AG09309 (cell line): ENCODE measurements at places on chromosomes 13 and 19.

- no peak for DNase-seq
Measured at GRCh38 chr19:56211718-56212117, 9.6 kb downstream of the ZSCAN5C start.

DNA sequence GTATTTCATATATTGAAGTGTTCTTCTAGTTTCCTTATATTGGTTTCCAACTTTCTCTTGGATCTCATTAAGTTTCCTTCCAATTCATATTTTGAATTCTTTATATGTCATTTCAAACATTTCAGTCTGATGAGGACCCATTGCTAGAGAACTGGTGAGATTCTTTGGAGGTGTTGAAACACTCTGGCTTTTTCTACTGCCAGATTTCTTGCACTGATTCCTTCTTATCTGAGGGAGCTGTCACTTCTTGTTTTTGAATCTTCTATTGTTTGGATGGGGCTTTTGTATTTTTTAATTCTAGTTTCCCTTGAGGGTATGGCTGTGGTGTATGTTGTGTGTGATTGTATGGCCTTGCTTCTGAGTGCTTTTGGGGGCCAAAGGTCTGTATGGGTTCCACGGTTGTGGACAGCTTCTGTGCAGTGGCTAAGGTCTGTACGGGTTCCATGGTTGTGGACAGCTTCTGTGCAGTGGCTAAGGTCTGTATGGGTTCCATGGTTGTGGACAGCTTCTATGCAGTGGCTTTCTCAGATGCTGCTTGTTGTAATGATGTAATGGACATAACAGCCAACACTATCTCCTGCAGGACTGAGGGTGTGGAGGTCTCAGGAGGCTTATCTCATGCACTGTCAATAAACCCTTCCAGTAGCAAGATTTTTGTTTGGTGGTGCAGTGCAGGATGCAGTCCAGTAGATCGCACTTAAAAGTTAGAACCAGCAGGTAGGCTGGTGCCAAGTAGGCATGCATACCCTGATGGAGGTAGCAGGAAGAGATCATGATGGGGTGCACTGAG, 36.8 kb downstream of the ACSBG2 start:
- DNase-seq = no peak

DNA sequence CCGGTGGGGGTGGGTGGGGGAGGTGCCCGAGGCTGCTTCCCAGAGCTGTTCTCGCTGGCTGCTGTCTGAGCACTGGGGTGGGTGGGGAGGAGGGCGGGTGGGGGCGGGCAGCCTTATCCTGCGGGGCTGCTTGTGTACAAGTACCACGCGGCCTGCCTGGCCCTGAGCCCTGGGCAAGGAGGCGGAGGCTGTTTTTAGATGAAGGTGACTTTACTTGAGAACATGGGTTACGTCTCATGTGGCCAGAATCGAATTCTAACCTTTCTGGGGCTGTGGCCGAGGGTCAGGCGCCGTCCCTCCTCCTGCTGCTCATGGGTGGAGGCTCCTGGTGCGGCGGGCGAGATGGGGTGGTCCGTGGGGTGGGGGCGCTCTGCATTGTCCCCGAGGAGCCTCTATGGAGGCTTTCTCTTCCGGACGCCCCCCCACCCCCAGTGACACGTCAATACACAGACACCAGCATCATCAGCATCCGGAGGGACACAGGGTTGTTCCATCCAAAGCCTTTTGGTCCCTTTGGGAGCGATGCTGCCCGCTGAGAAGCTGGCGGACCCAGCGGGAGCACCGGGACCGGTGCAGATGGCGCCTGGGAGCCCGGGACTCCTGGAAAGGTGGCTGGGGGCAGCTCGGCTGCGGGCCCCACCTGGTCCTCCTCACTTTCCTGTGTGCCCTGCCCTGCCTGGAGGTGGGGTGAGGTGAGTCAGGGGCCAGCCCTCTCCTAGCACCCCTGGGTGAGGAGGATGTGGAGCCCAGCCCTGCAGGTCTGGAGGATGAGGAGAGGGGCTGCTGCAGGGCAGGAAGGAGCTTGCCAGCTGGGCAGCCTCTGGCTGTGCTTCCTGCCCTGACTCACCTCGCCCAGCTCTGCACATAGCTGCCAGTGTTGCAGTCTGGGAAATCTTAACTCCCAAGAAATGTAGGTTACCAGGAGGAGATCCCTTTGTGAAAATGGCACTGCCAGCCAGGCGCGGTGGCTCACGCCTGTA, 3.4 kb downstream of the BSG start:
- DNase-seq = no peak

DNA sequence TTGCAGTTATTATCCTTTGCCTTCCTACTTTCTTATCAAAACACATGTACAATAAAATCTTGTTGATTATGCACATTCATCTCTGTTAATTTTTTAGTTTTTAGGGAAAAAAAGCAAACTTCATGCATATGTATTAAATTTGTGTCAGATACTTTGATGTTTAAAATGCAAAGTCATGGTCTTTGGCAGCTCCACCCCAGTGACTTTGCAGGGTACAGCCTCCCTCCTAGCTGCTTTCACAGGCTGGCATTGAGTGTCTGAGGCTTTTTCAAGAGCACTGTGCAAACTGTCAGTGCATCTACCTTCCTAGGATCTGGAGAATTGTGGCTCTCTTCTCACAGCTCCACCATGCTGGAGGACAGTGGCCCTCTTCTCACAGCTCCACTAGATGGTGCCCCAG, 1988.1 kb upstream of the PCDH20 start:
- no peak for DNase-seq

DNA sequence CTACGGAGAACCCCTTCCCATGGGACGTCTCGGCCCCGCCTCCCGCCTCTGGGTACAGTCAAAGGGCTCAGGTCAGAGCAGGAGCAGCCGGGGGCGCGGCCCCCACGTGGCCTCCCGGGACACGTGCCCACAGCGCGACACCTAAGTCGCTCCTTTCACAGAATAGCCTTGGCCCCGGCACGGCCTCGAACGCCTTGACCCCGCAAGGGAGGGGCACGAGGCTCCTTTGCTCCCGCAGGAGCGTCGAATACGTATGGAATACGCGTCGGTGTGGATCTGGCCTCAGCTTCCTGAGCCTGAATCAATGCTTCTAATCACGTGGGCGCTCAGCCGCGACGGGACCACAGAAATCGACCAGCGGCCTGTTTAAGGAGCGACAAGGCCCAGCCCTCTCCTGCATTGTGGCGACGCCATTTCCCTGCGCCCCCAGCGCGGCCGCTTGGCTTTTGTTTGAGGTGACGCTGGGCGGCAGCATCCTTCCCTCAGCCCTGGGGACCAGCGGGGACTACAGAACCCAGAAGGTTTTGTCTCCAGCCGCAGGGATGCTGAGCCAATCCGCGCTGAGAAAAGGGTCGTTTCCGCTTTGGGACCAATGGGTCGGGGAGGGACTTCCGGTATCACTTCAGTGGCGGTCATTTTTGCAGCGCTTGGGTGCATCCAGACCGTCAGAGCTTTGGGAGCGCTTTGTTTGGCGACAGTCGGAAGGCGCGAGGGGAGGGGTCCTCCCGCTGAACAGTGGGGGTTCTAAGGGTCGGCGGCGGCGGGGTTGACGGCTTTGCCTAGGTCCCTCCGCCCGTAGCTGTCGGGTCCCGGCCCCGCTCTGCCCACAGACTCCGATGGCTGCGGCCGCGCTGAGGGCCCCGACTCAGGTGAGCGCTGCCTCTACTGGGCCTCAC, at the start of gene ZIK1:
ZIK1 (plus strand) TSS at position 625 of the 896 bp plus-strand sequence; CDS start at position 837, 212 bp downstream.
- DNase-seq = peak; percentile 76

DNA sequence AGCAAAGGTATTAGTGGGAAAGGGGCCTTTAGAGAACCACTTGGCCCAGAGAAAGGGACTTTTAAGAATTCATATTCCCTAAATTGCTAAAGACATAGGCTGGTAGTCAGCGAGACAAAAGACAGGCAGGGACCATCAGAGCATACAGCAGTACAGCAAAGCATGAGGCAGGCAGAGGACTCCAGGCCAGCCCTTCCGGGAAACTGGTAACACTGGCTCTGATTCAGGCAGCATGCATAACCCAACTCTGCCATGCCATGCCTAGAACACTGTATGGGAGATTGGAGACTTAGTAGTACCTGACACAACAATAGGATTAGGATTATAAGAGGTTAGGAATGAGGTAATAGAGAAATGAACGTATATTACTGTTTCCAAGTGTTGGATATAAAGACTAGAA, 34.9 kb downstream of the CAB39L start:
- no peak for DNase-seq

- no peak for DNase-seq
Measured at GRCh38 chr13:47004027-47004426, 107.2 kb upstream of the HTR2A start.

GRCh38 chr13:97205982-97206381, 16.2 kb upstream of the MBNL2 start:
- DNase-seq = no peak

DNA sequence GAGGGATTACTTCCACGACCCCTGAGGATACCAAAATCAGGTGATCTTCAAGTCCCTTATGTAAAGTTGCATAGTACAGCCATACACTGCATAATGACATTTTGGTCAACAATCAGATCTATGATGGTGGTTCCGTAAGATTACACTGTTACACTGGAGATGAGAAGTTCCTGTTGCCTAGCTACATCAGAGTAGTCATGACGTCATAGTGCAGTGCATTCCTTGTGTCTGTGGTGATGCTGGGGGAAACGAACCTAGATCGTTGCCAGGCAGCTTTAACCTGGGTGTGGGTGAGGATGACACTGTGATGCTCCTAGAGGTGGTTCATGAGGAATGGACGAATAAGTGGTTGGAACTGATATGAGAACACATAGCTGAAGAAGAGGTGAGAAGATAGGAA, 9.1 kb downstream of the ZNF610 start:
- DNase-seq = no peak

DNA sequence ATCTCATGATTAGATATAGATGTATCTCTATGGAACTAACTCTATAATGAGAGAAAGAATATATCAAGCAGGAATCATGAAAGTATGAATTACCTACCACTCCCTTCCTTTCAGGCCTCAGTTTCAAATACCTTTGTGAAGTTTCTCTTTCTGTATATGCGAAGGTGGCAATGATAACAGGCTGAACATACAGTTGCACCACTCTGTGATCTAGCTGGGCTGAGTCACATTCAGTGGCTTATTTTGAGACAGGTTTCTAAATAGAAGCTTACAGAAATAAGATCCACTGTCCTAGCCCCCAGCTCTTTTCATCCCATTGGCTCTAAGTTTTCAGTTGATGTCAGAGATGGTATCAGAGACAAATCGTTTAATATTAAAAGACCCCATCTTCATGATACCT, 662.0 kb downstream of the SLITRK1 start:
- DNase-seq = no peak

DNA sequence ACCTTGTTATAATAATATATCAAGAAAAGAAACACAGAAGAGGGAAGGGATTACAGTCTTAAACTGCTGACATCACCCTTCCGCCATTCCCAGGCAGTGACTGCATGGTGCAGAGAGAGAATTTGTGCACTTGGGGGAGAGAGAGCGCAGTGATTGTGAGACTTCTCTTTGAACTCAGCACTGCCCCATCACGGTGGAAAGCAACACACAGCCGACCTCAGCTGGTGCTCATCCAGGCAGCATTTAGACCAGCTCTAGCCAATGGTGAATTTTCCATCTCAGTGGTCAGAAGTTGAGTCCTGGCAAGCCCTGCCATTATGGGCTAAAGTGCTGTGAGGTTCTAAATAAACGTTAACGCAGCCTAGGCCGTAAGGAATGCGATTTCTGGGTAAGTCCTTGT, 1681.5 kb downstream of the EFNB2 start:
- no peak for DNase-seq

DNA sequence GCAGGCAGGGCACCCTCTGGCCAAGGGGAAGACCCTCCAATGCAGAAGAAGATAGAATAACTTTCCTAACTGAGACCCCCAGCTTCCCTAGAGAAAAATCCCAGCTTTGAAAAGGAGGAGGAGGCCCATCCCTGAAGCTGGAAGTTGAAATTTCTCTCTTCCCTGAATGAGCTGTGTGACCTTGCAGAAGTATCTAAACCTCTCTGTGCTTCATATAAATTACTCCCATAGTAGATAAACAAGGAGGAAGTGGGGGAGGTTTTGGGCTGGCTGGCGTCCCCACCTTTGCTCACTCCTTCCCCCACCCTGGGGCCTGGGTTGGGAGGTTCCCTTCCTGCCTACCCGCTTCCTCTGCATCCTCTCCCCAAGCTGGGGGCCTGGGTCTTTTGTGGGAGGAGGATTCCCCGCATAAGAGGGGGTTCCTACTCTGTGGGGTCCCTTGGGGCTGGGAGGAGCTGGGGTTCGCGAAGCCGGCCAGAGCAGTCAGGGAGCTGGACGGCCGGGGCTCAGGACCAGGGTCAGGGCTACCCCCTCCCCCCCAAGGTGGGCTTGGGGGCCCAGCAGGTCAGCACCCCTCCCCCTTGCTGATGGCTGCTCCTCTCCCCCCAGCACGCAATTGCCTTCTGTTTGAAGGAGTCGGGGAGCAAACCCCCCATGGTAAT, 11.7 kb downstream of the CAMSAP3 start:
- no peak for DNase-seq

GRCh38 chr13:98508685-98509084, 68.2 kb downstream of the STK24 start:
- DNase-seq = peak; percentile 67

GRCh38 chr19:48628486-48629296, 8.5 kb downstream of the DBP start:
- no peak for DNase-seq

- no peak for DNase-seq
Measured at GRCh38 chr19:33865306-33865705, 68.6 kb downstream of the KCTD15 start.

GRCh38 chr13:111620166-111620565, 299.7 kb downstream of the TEX29 start:
- DNase-seq = no peak

DNA sequence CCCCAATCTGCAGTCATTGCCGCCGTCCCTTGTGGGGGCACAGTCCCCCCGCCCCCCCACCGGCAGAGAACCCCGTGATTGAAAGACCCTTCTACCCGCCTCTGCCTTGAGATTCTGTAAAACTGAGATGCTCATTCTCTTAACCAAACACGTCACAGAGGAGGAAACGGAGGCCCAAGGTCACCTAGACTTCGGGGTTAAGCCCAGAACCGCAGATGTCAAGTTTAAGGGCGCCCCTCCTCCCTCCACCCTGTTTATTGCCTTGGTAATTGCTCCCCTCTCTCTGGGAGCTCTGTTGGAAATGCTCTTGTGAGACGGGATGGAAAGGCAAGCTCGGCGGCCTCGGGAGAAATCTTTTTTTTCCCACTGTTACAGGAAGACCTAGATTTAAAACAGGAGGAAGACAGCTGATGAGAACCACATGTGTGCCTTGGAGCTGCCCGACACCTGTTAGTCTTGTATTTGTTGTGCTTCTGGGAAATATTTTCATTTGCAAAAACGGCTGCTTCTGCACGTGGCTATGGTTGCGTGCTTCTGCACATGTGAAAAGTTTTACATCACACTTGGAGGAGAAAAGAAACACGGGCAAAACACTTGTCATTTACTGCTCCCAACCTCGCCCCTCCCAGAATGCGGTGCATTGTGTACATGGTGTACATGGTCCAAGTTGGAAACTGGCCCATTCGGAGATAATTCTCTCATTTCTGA, 1.1 kb upstream of the MED26 start:
- peak; percentile 20 for DNase-seq

DNA sequence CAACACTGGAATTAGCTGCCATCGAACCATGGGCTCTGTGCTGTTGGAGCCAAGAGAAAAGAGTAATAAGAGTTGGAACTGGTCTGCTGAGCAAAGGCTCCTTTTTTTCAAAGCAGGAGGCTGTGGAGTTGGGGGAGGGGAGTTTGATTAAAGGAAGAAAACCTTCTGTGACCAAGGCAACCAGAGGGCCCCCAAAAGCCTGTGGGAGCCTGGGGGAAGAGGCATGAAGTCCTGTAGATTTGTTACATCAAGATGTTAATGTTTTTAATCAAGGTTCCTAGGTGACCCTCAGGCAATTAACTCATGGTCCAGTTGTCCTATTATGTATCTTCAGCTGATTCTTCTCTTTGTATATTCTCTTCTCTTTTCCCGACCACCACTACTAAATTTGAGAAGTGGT, 403.9 kb downstream of the NDFIP2 start:
- DNase-seq = no peak

- DNase-seq = no peak
Measured at GRCh38 chr19:48934837-48935236, 1.3 kb downstream of the DHDH start.
